ENCODE measurements at places on chromosomes 7 and 10.

DNA sequence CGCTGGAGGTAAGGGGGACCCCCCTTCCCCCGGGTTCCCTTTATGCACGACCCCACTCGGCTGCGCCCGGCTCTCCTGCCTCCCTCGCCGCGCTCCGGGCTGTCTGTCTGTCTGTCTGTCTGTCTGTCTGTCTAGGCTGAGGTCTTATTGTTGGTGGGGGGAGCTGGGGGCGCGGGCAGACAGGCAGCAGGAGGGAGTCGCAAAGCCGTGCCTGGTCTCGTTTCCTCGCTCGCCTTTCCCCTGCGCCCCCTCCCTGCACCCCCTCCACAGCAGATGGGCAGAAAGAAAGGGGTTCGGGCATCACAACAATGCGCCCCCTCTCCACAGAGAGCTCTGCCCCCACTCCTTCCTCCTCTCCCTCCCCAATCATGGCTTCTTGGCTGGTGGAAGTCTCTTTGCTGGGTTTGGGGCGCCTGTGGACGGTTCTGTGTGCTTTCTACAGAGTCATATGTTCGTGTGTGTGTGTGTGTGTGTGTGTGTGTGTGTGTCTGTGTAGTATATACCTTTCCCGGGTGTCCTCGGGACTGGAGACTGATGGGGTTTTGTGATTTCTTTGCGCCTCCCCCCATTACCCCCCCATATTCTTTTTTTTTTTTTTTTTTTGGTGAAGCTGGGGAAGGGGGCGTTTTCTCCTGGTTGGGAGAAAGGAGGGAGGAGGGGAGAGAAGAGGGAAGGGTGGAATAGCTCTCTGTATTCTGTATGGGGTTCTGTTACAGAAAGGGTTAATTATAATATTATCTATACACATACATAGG, 1.9 kb downstream of the AUTS2 start:
- DNase-seq = no peak

- no peak for DNase-seq
Measured at GRCh38 chr10:72285972-72286521, 12.3 kb downstream of the DDIT4 start.

GRCh38 chr10:45422866-45423659, 49.0 kb downstream of the ALOX5 start:
- no peak for DNase-seq

GRCh38 chr7:373818-374705, 84.1 kb downstream of the FOXL3 start:
- no peak for DNase-seq

- no peak for DNase-seq
Measured at GRCh38 chr7:106448992-106449859, 164.4 kb upstream of the NAMPT start.

DNA sequence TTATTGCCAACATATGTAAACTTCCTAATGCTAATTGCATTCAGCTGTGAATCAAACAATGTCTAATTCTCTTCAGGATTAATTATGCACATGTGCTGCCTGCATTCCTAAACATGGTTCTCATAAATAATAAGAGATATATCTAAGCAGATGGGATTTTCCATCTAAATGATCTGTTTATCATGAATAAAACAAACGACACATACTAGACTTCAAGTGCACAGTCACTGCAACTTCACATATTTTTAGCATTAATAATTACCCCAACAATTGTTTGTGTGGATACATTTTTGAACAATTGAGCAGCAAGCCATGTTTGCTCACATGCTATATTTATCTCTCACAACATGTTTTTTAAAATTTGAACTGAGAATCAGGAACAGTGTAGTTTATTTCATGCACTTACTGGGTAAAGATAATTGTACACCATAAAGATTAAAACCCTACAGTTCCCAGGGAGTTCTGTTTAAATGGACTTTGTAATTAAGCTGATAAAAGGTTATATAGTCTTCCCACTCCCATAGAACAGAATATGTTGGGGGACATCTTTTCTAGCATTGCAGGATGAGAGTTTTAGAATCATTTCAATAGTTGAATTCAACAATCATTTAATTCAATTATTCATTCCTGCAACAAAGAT, 378.5 kb downstream of the MDFIC start:
- no peak for DNase-seq

GRCh38 chr10:48573045-48573444, 31.8 kb downstream of the ARHGAP22 start:
- no peak for DNase-seq

- DNase-seq = no peak
Measured at GRCh38 chr7:146370171-146370570, 253.6 kb downstream of the CNTNAP2 start.

DNA sequence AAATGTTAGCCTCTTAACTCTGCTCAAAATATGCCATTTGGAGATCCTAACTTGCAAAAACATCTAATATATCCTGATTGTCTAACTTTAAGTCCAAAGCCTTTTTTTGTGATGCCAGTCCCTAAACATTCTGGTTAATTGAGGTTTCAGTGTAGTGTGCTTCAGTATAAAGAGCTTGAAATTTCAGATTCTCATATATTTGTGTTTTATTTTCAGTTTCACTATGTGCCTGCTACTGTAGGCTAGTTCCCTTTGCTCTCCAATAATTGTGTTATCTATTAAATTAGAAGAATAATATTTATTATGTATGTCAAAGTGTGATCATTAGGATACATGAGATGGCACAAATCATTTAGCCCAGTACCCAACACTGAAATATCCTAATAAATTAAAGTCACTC, 1361.2 kb downstream of the XPNPEP1 start:
- DNase-seq = no peak

GRCh38 chr7:74441801-74442200, 11.9 kb upstream of the GTF2IRD1 start:
- DNase-seq = no peak
